Mucosa of gallbladder (tissue), 1 donor: ENCODE measurements at places on chromosomes 4 and X. TPM values are rescaled to one million over a fixed set of nuclear protein-coding genes. Genes with fewer than 3 reads are reported as not detected.
A peak's percentile ranks its signal among the peaks of the same experiment; 100 is the strongest.

The HSFX2 gene
- 0.83 TPM for total RNA-seq

DNA sequence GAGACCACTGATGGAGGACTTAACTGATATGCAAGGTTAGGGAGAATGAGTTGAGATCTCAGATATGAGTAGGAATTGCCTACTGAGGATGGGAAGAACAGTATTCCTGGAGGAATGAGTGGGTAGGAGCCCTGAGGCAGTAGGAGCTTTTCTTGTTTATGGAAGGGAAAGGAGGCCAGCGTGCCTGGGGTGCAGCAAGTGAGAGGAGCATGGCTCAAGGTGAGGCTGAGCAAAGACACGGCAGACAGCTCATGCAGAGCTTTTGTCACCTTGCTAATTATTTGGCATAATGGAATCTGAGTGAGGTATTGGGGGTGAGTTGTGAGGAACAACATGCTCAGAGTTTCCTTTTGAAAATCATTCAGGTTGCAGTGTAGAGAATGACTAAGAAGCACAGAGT is 65.3 kb upstream of the IBSP start:
- no peak for DNase-seq

- DNase-seq: no peak
These were observed 10.0 kb upstream of the OPHN1 start for GRCh38 chrX:68443155-68443868.

The GC gene
- 2,230 TPM for total RNA-seq

DNA sequence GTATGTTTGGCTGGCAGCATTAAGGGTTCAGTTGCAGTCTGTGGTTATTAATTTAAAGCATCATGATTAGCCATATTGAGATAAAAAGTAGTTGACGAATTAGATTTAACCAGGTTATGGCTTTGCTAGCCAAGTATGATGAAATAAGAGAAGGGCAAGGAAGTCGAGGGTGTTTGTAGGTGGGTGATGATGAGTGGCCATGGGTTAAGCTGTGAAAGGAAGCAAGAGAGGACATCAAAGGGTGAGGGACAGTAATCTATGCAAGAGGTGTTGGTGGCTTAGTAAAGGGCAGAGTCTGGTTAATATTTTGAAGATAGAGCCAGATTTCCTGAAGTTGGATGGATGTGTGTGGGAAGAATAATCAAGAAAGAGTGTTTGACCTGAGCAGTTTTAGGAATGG is 44.5 kb downstream of the STIM2 start:
- DNase-seq: no peak

DNA sequence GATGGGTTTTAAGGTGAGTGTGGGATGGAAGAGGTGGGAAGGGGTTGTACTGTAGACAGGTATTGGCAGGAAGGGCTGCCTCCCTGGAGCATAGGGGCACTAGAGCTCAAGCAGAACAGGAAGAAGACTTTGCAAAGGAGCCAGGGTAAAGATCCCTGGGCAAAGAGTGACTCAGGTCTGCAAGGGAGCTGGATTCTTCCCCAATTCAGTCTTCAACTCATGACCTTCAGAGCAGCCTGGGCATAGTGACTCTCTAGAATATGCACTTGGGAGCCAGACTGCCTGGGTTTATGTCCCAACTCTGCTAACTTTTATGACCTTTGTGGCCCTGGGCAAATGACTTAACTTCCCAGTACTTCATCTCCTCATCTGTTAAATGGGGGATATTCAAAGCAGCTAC is 4.0 kb downstream of the LONRF3 start:
- DNase-seq: no peak

GRCh38 chr4:127139788-127140286 is 492.9 kb upstream of the INTU start:
- DNase-seq: no peak

DNA sequence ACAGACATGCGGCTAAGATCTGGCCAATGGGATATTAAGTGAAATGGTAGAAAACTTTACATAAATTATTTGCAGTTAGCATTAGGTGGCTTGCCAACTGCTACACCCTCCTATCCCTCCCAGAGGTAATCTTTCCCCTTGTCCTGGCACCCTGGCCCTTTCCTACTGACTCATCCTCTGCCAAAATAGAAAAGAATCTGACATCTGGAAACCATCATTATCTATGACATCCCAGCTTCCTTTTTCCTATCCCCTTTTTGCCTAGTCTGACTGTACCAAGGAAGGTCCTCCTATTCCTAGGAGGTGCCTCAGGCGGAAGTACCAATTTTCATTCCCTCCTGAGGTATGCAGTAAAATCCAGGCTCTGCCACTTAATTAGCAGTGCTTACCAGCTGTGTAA is 163.6 kb upstream of the KLF3 start:
- DNase-seq: no peak

- DNase-seq: peak; percentile 16
These were observed 315.9 kb downstream of the MAPK10 start for GRCh38 chr4:86043755-86044592.

The ALAS2 gene
- 0.78 TPM for total RNA-seq

GRCh38 chr4:74420863-74421262 is 24.1 kb upstream of the AREG start:
- no peak for DNase-seq

The TBX22 gene
- total RNA-seq: not detected

- no peak for DNase-seq
These were observed 608.6 kb downstream of the KLHL13 start for GRCh38 chrX:117508021-117508420.

DNA sequence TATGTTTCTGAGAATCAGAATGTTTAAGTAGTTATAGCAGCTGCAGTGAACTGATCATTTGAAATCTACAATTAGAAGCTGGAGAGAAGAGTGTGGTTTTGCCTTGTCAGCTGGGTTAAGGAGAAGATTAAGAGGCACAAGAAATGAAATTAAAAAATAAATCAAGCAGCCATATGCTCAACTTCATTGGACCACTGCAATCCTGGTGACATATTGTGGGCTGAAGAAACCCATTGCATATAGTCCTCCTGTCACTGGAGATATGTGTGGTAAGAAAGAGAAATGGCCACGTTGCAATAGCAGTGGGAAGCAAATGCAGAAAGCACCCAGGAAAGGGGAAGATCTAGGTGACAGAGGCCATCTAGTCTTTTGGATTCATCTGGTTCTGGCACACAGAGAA is 63.0 kb downstream of the INTS12 start:
- no peak for DNase-seq

The KLF3 gene
- total RNA-seq: 81.0 TPM

- DNase-seq: no peak
These were observed 640.1 kb upstream of the AADAT start for GRCh38 chr4:170729897-170730296.

DNA sequence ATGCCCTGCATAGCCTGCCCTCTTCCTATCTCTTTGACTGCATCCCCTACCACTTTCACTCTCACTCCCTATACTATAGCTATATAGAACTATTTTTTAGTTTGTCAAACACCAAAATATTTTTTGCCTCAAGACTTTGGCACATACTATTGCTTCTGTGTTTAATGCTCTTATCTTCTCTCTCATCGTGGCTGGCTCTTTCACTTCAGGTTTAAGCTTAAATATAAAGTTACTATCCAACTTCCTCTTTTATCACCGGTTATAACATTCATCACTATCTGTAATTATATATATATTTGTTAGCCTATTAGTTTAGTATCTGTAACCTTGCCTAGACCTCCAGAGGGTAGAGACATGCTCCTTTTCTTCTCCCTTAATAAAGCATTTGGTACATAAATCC is 11.5 kb upstream of the HMGB2 start:
- no peak for DNase-seq

GRCh38 chrX:136738049-136738729 is 42.5 kb downstream of the ARHGEF6 start:
- no peak for DNase-seq

- DNase-seq: no peak
These were observed 1.0 kb upstream of the PPP2R2C start for GRCh38 chr4:6473264-6474052.

The IBSP gene
- 2.1 TPM for total RNA-seq

GRCh38 chr4:139668036-139668435 is 2.4 kb downstream of the MGST2 start:
- DNase-seq: no peak

The DRP2 gene
- 0.29 TPM for total RNA-seq

- DNase-seq: no peak
These were observed 24.8 kb downstream of the HMX1 start for GRCh38 chr4:8846826-8847225.

DNA sequence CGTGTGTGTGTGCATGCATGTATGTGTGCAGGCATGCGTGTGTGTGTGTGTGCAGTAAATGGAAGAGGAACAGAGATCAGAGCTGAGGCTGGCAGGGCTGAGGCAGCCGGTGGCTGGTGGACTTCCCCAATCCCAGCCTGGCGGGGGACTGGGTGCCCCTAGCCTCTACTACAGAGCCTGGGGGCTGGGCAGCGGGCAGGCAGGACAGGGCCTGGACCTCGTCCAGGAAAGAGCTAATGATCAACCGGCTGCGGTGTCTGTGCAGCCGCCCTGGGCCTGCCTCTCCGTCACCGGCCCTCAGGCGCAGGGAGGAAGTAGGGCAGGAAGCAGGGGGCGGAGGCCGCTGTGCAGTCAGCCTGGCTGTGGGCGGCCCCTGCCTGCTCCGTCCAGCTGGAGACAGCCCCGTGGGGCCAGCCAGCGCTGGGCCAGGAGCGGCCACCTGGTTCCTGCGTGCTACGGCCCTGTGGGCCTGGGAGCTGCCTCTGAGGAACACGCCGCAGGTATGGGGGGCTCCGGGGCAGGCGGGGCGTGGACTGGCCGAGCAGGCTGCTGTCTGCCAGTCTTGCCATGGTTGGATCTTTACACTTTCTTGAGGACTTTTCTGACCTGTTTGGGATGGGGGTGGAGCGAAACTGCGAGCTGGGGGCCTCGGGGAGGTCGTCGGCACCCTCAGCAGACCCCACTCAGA is at the start of gene SH3TC1:
SH3TC1 (plus strand) TSS at position 385 of the 688 bp plus-strand sequence. CDS start 5,905 bp downstream, outside the sequence.
- peak; percentile 93 for DNase-seq

The ALB gene
- total RNA-seq: 83.2 TPM

GRCh38 chr4:184792950-184793555 is 32.7 kb downstream of the ACSL1 start:
- no peak for DNase-seq

DNA sequence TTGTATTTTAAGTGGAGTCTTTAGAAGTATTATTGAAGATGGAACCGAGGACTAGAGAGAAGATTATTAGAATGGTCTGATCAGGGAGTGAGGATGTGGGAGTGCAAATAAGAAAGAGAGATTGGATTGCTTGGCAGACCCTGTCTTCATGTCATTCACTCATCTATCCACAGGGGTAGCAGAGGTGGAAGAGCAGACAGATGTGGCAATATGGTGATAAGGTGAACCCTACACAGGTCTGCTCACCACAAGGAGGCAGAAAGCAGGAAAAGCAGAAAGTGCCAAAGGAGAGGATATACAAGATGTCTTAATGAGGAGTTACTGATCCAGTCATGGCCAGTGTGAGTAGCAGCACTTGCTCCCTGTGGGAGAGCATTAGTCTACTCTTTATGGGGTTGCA is 129.4 kb downstream of the MAGEE2 start:
- no peak for DNase-seq

DNA sequence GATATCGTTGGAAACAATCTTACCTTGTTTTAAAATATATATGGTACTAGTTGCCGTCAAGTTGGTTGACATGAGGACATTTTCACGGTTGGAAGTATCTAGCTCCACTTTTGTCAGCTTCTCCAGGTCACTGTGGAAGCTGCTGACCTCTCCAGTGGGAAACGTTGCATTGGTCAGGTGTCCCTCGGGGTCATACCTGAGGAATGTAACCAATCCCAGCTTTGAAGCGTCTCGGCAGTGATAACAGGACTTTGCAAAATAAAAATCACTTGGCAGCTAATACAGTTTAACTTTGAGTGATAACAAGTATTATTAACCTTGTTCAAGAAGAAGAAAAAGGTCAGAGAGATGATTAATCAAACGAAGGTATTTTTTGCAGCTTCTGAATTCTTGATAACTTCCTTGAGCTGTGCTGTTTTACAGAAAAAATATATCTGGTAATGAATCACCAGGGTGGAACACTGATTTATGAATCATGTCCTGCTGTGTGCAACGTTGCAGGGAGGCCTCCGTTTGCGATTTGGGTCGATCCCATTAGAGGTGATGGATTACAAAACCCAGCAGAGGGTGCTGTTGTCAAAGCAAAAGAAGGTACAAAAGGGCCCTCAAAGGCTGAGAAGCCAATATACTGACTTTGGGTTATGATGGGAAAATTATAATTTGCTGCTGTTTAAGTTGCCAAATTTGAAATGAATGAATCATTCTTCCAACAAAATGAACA is 60.1 kb downstream of the SH2D1A start:
- peak; percentile 69 for DNase-seq

The GPR143 gene
- 1.8 TPM for total RNA-seq

- DNase-seq: no peak
These were observed 219.2 kb downstream of the MAML3 start for GRCh38 chr4:139934708-139935195.

DNA sequence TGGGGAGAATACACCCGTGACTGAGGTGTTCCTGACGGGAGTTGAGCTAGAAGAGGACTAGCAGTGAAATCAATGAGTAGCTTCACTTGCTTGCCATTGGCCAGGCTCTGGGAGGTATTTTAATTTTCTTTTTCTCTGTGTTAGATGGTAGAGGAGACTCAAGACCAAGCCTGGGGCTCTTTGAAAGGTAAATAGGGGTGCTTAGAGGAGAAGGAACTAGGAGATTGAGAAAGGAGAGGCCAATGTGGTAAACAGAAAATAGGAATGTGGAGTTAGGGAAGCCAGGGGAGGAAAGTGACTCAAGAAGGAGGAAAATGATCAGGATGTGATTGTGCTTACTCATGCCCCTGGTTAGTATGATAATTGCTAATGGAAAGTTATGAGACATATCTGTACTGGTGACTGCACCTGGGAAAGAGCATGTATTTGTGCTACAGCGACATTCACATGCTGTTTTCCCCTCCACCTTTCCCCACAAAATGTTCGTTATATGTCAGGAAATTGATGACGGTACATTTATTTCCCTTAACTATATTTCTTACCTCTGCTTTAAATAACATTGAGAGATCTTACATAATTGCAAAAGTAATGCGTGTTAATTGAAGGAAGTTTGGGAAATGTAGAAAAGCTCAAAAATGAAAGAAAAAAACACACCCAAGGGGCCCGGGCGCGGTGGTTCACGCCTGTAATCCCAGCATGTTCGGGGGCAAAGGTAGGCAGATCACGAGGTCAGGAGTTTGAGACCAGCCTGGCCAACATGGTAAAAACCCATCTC is 16.9 kb upstream of the LRBA start:
- DNase-seq: no peak

GRCh38 chr4:52371841-52372240 is 287.3 kb downstream of the USP46 start:
- no peak for DNase-seq

GRCh38 chr4:145773581-145774234 is 93.8 kb downstream of the C4orf51 start:
- peak; percentile 50 for DNase-seq

DNA sequence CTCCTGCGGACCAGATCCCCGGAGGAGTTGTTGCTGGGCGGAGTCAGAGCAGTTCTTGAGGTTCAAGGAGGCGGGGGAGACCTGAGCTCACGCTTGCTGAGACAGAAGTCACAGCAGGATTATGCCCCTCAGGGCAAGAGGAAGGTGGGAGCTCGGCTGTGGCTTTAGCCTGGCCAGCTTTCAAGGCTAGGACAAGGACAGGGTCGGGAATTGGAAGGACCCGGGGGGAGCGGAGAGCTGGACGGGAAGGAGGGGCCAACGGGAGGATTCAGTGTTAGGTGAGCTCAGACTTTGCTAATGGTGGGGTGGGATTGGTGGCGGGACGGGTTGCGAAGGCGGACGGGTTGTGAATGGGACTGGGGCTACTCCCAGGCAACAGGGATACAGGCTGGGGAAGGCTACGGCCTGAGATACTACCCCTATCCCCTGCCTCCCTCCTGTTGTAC is at the start of gene RIBC1:
RIBC1 (plus strand) TSS at position 13 of the 446 bp plus-strand sequence. CDS start 3,404 bp downstream, outside the sequence.
- DNase-seq: no peak

The PPEF2 gene
- total RNA-seq: not detected
